ENCODE measurements at places on chromosomes 3 and 15.

DNA sequence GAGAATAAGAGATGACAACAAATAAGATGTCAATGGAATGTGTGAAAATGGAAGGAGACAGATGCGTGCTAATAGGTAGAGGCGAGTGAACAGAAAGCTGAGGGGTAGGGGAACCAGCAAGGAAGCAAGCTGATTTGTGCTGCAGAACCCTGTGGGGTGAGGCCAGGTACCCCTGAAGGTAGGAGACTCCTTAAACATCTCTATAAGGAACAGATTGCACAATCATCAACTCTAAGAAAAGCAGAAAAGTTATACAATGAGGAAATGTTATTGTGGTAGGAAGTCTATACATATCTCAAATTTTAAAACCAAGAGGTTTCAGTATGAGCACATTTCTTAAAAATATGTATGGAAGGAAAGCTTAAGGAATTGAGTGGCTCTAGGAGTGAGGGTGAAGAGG is 315.0 kb upstream of the TPM1 start:
- no peak for DNase-seq

- no peak for DNase-seq
These were observed 93.4 kb downstream of the MBNL1 start for GRCh38 chr3:152362086-152362485.

DNA sequence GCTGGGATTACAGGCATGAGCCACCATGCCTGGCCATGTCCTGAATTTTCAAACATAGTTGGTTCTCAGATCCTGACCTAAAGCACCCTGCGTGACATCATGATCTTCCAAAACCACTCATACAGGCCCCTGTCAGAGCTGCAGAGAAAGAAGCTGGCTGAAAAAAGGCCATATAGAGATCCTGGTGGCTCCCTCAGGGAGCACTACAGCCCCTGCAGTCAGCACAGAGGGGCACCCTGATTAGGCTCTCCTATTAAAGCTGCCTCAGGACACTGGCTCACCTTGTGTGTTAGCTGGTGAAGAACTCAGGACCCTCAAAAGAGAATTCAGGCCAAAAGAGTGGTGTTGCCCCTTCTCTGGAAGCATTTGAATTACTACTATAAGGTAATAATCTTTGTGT is 249.7 kb upstream of the MCTP2 start:
- no peak for DNase-seq

GRCh38 chr3:99534951-99535704 is 103.3 kb upstream of the COL8A1 start:
- DNase-seq: no peak

- no peak for DNase-seq
These were observed 28.2 kb downstream of the CPOX start for GRCh38 chr3:98565237-98565643.

DNA sequence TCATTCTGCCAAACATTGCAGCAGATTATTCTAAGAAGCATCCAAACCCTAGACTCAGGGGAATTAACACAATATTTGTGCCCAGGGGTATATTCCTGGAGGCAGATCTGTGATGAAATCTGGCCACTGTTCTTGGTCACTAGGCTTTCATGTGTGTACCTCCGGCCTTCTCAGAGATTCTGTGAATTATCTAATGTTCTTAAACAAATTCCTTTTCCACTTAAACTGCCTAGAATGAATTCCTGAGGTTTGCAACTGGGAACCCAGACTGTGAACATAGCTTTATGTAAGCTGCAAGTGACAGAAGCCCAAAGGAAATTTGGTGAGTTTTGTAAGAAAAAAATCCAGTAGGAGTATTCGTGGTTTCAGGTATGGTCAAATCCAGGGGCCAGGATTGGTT is 20.7 kb upstream of the CTNNB1 start:
- DNase-seq: no peak

GRCh38 chr3:194001728-194002459 is 134.1 kb upstream of the HES1 start:
- DNase-seq: no peak

GRCh38 chr15:82159922-82160321 is 102.6 kb downstream of the EFL1 start:
- no peak for DNase-seq

DNA sequence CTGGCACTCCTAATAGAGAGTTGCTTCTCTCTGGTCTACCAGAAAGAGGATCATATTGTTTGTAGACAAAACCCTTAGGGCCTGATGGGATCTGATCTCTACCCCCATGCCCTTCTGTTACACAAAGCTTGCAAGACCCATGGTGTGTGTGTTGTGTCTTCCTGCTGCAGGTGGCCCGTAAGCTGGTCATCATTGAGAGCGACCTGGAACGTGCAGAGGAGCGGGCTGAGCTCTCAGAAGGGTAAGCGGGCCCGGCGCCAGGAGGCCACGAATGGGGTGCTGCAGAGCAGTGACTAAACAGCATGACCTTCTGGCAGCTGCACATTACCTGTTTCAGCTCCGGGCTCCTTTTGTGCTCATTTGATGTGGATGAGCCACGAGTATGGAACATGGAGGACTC is 18.2 kb downstream of the TPM1 start:
- DNase-seq: no peak

GRCh38 chr3:78707609-78708008 is 1060.2 kb downstream of the ROBO1 start:
- no peak for DNase-seq

GRCh38 chr3:135755330-135756105 is 210.0 kb upstream of the PPP2R3A start:
- no peak for DNase-seq

- no peak for DNase-seq
These were observed 232.0 kb downstream of the CLSTN2 start for GRCh38 chr3:140166861-140167599.

GRCh38 chr3:195877136-195877715 is 31.1 kb downstream of the TNK2 start:
- no peak for DNase-seq

DNA sequence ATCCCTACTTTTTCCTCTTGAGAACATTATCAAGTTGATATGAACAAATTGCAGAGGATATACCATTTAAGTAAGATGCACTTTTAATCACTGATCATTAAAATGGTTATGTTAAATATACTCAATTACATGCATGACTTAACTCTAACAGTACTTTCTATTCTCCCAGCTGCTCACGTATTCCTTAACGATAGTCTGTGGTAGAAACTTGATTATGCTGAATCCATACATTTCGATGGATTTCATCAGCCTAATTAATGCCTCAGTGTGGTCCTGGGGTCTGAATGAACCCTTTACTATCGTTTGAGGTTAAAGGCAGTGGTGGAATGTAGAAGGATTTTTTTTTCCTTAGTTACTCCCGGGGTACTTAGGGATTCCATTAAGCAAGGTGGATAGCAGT is 18.6 kb downstream of the SOX2 start:
- DNase-seq: no peak

DNA sequence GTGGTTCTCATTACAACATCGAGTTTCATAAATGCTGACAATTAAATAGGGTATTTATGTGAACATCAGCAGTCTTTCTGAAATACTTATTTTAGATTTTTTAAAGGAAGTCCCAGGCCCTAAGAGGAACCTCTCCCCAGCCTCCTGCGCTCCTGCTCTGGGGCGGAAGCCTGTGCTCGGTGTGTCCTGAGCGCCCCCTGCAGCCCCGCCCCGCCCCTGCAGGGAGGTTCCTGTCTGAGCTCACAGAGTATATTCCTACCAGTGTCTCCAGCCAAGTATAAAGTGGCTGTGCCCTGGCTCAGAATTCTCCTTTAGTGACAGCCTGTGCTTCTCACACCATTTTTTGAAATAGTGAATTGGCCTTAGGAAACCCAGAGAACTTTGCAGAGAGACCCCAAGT is 567.9 kb downstream of the GOLGA6L6 start:
- DNase-seq: no peak

DNA sequence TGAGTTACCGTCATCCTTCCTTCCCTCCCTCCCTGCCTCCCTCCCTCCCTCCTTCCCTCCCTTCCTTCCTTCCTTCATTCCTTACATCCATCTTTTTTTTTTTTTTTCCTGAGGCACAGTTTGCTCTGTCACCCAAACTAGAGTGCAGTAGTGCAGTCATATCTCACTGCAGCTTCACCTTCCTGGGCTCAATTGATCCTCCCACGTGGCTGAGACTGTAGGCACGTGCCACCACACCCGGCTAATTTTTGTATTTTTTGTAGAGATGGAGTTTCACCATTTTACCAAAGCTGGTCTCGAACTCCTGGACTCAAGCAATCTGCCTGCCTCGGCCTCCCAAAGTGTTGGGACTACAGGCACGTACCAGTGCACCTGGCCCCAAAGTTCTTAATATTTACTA is 25.8 kb downstream of the USP3 start:
- no peak for DNase-seq

DNA sequence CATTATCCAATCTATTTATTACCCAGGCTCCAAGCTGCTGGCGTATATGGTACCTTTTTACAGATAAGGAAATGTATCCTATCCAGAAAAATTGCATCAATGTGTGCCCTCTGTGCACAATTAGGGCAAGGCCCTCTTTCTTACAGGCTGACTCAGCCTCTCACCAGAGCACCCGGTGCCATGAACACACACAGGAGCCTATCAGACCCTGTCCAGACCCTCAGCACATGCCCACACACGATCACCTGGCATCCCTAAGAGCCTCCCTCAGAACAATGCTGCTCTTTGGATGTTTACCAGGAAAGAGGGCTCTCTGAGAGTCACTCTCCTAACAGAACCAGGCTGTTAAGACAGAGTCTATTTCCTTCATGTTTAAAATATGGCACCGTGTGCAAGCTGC is 460.0 kb upstream of the TBL1XR1 start:
- DNase-seq: no peak

Data from stimulated activated effector memory CD8-positive, alpha-beta T cell treated with anti-CD3 and anti-CD28 coated beads, Interleukin-12 subunit alpha, Interleukin-12 subunit beta, amount 100 ng/mL, for 72 hours (primary cell).